Islet precursor cell (in vitro differentiated cells): ENCODE measurements at places on chromosomes 6 and 20.

DNA sequence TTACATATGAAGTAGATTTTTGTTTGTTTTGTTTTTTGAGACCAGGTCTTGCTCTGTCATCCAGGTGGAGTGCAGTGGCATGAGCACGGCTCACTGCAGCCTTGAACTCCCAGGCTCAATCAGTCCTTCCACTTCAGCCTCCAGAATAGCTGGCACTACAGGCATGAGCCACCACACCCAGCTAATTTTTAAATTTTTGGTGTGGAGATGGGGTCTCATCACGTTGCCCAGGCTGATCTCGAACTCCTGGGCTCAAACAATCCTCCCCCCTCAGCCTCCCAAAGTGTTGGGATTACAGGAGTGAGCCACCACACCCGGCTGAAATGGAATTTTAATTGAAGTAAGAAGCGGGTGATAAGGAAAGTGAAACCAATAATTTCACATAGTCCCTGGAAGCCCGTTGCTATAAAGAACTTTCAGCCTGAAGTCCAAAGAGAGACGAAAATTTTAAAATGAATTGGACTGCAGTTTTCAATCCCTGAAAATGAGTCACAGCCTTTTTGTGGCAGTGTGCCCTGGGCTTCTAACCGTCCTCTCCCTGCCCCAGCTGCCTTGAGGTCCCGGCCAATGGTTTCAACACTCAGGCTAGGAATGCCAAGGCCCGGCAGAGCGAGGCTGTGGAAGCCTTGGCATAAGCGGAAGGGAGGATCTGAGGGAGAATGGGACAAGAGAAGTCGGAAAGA is 757 bp downstream of the RAET1E start:
- DNase-seq = no peak

- no peak for DNase-seq
Measured at GRCh38 chr20:13676682-13677081, 38.0 kb upstream of the TASP1 start.

GRCh38 chr6:14470671-14471070 is 353.1 kb downstream of the CD83 start:
- DNase-seq = no peak

GRCh38 chr6:6925391-6926164 is 182.2 kb upstream of the RREB1 start:
- peak; percentile 49 for DNase-seq

DNA sequence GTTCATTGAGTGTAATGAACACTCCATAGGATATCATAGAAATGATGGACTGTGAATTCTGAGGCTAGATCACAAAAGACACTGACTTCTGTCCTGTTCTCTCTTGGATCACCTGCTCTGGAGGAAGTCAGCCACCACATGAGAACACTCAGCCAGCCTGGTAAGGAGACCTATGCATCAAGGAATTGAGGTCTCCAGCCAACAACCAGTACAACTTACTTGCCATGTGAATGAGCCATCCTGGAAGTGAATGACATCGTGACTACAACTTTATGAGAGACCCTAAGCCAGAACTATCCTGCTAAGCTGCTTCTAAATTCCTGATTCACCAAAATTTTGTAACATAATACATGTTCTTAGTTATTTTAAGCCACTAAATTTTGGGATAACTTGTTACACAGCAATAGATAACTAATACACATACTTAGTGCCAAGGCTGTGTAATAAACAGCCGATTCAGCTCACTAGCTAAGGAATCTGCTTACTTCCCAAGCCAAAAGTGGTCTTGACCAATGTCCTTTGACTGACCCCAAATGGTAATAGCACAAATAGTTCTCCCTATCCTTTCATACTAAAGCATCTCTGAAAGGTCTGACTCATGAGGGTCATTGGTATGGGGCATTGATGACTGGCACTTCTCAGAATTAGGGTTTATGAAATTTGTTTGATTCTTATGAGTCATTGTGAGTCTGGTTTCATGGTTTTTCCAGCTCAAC is 6.9 kb upstream of the CTNNBL1 start:
- DNase-seq = no peak

- peak; percentile 64 for DNase-seq
Measured at GRCh38 chr20:3800256-3800877, 4.3 kb downstream of the CDC25B start.

DNA sequence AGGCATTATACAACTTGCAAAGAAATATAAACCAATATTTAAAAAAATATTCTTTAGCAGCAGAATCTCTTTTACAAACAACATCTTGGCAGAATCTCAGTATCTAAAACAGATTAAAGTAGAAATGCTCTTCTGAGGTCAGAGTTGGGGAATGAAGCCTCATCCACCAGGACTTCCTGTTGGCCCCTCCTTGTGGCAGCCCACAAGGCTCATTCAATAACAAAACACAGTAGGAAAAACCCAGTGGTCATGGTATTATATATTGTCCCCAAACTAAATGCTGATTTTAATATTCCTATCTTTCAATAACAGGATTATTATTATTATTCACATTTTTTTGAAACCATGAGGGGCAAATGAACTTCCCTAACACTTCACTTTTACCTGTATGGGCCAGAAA is 368.6 kb downstream of the BTBD9 start:
- no peak for DNase-seq
